NCI-H146 (cell line): ENCODE measurements at places on chromosomes 11 and 22.
A peak's percentile ranks its signal among the peaks of the same experiment; 100 is the strongest.

DNA sequence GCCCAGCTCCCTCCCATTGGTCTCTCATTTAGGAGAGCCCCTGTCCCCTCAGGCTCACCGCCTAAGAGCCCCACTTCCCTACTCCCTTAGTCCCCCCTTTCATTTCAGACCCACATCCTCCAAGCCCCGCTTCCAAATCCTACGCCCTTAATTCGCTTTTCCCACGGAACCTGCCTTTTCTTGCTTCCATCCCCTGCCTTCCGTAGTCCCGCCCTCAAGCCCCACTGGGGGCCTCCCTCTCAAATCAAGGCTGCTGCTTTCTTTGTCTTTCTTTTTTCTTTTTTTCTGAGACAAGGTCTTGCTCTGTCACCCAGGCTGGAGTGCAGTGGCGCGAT, 396 bp downstream of the CCDC157 start:
- DNase-seq, result peak; percentile 24

DNA sequence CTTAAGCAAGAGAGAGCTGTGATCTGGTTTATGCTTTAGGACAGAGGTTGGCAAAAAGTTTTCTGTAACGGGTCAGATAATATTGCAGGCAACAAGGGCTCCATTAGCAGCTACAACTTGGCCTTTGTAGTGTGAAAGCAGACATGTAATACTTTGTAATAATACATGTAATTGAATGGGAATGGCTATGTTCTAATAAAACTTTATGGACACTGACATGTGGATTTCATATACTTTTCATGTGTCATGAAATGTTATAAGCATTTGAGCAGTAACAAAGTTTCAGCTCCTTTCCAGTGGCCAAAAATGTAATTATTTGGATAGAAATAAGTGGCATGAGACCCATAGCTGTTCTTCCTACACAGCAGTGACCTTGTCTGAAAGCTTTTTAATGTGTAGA, 3.1 kb downstream of the DYNC2H1 start:
- DNase-seq, result no peak

DNA sequence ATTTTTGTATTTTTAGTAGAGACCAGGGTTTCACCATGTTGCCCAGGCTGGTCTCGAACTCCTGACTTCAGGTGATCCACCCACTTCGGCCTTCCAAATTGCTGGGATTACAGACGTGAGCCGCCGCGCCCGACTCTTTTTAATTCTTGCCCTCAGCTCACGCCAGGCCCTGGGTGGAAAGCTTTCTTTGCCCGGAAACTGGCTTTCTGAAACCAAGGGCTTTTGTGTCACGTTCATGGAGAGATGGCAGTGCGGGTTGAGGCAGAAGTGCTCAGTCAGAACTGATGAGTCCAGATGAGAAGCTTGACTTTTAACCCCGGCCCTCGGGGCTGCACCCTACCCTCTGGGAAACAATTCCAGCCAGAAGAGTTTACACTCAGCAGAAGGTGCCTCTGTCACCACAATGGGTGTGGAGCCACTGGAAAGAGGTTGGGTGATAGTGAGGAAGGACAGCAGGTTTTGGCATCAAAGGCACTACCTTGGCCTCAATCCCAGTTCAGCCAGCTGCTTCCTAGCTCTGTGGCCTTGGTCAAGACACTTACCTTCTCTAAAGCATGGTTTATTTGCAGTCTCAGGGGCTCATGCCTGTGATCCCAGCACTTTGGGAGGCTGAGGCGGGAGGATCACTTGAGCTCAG, 890 bp upstream of the ARFGAP3 start:
- no peak for DNase-seq

- DNase-seq, result no peak
Measured at GRCh38 chr11:2210366-2211112, 38.9 kb upstream of the TH start.

- no peak for DNase-seq
Measured at GRCh38 chr11:127644366-127644765, 643.8 kb upstream of the KIRREL3 start.

GRCh38 chr11:1090600-1091331, 16.1 kb downstream of the MUC2 start:
- no peak for DNase-seq

- DNase-seq, result no peak
Measured at GRCh38 chr11:116386118-116386699, 386.6 kb downstream of the BUD13 start.

- DNase-seq, result no peak
Measured at GRCh38 chr11:68867066-68867465, 25.4 kb upstream of the CPT1A start.

DNA sequence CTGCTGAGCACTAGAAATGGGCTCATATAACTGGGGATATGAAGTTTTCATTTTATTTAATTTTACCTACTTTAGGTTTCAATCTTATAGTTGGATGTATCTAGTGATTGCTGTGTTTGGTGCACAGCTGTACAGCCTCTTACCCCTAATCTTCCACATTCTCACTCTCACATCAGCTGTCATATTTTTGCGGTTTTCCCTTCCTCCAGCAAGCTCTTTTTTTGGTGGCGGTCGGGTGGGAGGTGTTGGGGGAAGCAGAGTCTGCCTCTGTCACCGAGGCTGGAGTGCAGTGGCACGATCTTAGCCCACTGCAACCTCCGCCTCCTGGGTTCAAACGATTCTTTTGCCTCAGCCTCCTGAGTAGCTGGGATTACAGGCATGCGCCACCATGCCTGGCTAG, 445.1 kb upstream of the ISX start:
- DNase-seq, result no peak

DNA sequence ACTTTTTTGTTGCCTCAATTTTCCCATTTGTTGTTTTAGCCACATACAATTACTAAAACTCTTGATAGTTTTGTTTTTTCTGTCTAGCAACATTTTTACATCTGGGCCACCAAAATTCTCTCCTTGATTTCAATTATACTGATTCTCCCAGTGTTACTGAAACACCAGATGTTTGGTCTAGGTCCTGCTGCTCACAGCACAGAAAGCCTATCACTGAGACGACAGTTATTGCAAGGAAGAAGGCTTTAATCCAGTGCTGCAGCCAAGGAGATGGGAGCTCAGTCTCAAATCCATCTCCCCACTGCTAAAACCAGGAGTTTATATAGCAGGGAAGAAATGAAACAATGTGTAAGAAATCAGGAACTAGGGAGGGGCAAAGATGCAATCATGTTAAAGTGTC, 837.7 kb upstream of the CNTN5 start:
- DNase-seq, result peak; percentile 12

GRCh38 chr11:119473901-119474681, 51.1 kb upstream of the THY1 start:
- no peak for DNase-seq

GRCh38 chr22:48892578-48893287, 934.9 kb downstream of the BRD1 start:
- DNase-seq, result no peak

DNA sequence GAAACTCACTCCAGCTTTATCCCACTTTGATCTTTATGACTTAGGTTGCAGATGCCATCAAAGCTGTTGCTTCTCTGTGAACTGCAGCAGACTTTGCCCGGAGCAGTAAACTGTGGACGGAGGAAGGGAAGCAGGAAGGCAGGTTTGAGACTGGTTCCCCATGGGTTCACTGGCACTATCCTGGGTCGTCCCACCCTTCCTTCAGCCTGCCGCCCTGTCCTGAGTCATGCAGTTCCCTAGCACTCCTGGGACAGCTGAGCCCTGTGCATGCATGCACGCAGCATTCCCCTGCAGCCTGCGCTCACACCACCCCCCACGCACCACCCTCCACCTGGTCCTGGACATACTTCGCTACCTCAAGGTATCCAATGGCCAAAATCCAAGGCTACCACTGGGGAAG, 23.5 kb upstream of the P2RY2 start:
- DNase-seq, result no peak

DNA sequence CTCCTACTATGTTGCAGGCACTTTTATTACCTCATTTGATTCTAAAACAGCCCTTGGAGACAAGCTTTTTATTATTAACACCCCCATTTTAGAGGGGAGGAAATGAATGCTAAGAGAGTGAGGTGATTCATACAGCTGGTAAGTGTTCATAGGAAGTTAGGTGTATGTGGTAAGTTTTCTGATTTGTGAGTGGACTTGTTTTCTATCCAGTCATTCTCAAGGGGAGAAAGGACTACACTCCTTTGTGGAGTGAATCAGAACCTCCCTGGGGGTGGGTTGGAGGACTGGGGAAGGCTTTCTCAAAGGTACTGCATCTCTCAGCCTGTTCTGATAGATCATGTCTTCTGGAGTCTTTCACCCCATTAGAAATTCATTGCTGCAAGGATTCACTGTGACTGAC, 23.5 kb downstream of the PKNOX2 start:
- no peak for DNase-seq

DNA sequence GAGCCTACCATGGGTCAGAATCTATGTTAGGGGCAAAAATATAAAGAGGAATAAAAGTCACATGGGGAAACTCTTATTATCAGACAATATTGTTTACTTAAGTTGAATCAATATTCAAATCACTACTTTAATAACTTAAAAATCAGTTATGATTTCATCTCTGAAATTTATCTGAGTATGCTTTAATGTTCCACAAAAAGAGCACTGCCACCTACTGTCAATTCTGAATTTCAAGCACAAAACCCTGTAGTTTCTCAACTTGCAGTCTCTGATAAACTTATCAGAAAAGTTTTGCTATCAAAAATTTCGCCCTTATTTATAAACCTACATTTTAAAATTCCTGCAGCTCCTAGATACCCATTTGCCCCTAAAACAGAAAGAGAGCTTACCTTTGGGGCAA, 47.3 kb downstream of the RDX start:
- DNase-seq, result no peak

DNA sequence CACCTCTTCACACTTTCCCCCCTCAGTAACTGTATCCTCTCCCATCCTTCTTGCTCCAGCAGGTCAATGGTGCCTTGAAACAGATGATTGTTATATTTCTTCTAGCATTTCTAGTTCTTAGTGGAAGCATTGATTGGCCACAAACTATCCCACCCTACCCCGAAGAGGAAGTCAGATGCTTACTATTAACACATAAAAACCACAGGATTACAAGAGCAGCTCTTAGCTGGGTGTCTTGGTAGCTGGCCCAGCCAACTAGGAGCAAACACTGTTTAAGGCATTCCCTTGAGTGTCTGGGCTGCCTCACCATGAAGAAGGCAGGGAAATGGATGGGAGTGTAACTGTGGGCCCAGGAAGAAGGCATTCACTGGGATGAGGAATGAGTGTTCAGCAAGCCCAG, 176.6 kb downstream of the GRIK4 start:
- DNase-seq, result no peak

DNA sequence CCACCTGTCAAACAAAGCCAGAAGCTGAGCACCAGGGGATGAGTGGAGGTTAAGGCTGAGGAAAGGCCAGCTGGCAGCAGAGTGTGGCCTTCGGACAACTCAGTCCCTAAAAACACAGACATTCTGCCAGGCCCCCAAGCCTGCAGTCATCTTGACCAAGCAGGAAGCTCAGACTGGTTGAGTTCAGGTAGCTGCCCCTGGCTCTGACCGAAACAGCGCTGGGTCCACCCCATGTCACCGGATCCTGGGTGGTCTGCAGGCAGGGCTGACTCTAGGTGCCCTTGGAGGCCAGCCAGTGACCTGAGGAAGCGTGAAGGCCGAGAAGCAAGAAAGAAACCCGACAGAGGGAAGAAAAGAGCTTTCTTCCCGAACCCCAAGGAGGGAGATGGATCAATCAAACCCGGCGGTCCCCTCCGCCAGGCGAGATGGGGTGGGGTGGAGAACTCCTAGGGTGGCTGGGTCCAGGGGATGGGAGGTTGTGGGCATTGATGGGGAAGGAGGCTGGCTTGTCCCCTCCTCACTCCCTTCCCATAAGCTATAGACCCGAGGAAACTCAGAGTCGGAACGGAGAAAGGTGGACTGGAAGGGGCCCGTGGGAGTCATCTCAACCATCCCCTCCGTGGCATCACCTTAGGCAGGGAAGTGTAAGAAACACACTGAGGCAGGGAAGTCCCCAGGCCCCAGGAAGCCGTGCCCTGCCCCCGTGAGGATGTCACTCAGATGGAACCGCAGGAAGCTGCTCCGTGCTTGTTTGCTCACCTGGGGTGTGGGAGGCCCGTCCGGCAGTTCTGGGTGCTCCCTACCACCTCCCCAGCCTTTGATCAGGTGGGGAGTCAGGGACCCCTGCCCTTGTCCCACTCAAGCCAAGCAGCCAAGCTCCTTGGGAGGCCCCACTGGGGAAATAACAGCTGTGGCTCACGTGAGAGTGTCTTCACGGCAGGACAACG, 11.7 kb downstream of the CXCR5 start:
- peak; percentile 30 for DNase-seq

DNA sequence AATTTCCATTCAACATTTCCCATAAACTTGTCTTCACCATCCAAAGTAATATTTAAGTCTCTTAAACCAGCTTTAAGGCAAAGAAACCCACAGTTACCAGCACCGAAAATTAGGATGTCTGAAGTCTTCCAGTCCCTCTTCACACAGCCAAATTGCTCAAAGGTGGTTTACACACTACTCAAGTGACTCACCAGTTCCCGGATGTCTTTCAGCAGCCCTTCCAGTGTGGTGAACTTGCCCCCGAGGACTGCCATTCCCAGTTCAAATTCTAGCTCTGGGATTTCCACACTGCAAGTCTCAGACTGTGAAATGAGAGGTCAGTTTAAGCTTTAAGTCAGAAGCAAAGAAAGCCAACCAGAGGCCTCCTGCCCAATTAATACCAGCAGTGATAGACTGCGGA, 5.1 kb downstream of the ZPR1 start:
- DNase-seq, result no peak

- no peak for DNase-seq
Measured at GRCh38 chr11:115926138-115926537, 421.9 kb upstream of the CADM1 start.

DNA sequence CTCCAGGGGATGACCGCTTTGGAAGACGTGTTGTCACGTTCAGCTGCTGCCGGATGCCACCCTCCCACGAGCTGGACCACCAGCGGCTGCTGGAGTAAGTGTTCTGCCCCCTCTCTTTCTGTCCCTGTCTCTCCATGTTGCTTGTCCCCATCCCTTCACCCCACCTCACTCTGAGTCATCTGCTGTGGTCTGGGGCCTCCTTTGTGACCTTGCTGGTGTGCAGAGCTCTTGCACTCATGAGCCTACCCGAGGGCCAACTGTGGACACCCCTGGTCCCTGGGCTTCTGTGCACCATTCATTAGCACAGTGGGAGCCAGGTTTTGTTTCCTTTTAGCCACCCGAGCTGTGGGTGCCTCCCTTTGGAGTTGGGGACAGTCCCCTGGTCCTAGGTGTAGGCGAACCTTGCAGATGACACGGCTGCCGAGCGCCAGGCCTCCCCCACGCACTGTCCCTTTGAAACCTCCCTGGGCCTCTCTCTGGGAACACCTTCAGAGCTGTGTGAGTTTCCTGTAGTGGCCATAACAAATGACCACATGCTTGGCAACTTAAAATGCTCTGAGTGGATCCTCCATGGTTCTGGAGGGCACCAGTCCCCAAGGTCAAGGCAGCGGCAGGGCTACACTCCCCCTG, 49.8 kb downstream of the ARHGAP8 start:
- no peak for DNase-seq

GRCh38 chr11:35839368-35840161, 104.3 kb upstream of the LDLRAD3 start:
- no peak for DNase-seq

- peak; percentile 78 for DNase-seq
Measured at GRCh38 chr11:44634401-44635281, 69.2 kb downstream of the CD82 start.
